CD4-positive, alpha-beta T cell treated with Interferon gamma for 1 hour (primary cell): ENCODE measurements at places on chromosomes 1 and 21.

GRCh38 chr1:190942475-190942874, 464.8 kb upstream of the BRINP3 start:
- DNase-seq, result no peak

DNA sequence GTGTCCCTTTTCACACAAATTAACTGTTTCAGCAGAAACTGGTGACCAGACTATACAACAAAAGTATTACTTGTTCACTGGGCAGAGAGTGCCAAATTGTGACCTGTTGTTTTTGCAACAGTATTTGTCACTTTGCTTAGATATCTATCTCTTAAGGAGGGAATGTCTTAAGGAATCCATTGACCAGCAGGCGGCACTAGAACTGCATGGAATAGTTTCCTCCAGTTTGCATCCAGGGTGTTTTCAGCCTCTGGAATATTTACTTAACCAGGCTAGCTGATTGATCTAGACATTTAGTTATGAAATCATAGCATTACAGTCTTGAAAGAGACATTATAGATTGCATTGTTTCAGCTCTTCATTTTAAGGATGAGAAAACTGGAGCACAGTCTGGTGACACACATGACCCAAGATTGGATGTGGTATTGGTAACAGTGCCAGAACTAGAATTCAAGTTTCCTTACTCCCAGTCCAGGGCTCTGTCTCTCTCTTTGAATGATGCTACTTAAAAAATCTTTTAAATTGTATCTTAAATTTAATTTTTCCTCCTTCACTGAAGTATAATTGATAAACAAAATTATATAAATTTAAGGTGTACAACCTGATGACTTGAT, 16.9 kb downstream of the RPTN start:
- no peak for DNase-seq

- DNase-seq, result no peak
Measured at GRCh38 chr1:35115459-35116383, 36.5 kb downstream of the ZMYM1 start.

- no peak for DNase-seq
Measured at GRCh38 chr1:107677697-107678096, 287.3 kb downstream of the VAV3 start.

DNA sequence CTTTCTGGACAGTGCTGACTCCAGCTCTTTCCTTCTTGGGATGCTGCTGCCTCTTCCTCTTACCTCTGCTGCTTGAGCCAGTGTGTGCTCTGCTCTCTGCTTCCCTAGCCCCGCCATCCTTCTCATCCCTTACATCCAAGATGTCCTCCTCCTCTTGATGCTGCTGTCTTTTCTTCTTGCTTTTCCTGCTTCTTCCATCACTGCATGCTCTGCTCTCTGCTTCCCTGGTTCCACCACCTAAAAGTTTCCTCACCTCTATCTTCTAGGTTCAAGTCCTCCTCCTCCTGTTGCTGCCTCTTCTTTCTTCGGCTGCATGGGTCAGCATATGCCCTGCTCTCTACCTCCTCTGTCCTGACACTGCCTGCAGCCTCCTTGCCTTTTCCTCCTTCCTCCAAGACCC, 3.4 kb downstream of the NAXE start:
- DNase-seq, result no peak

DNA sequence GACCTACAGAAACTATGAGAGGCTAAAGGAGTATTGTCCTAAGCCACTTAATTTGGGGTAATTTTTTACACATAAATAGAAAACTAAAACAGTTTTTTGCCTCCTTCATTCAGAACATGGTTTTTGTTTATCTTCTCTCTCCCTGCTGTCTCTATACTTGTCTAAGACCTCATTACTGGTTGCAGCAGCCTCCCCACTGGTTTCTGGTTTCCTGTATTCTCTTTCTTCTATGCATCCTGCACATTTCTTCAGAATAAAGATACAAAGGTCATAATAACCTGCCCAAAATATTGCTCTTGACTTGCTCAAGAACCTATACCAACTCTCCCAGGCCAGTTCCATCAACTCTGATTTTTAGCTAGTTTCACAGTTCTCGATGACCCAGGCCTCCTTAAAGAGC, 19.8 kb upstream of the BOLA1 start:
- no peak for DNase-seq
